ENCODE measurements at places on chromosomes 2 and 18.
A peak's percentile ranks its signal among the peaks of the same experiment; 100 is the strongest.

- DNase-seq, result no peak
These were observed 96.5 kb upstream of the HS6ST1 start for GRCh38 chr2:128414946-128415778.

DNA sequence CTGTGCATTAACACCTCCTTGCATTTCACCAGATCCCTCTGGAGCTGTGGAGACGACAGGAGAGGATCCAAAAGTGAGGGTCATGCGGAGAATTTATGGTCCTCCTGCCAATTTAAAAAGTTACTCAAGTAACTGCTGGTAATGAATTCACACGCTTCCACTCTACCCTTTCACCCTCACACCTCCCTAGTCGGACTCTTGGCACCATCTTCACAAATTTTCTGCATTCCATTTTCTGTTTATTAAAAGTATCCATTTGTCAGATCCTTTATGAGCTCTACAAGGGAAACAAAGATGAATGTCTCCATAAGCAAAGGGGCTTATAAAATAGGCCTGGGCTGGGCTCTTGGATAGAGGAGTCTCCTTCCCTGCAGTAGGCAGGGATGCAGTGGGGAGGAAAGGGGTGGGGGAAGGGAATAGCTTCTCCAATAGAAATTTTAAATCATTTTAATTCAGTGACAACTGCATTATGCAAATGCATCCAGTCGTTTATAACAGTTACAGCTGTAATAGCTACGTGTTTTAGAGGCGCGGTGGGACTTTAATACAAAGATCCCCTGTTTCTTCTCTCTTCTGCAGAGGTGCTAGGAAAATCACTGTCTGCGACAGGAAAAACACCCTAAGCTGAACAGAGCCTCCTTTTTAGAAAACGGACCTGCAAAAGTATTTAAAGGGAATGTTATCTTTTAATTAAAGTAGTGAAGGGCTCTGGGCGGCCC lies 132.2 kb downstream of the EPHA4 start:
- DNase-seq, result no peak

- DNase-seq, result no peak
These were observed 377.4 kb downstream of the LRRTM4 start for GRCh38 chr2:77144772-77145171.

- DNase-seq, result peak; percentile 46
These were observed 533 bp downstream of the HPCAL1 start for GRCh38 chr2:10303181-10303693.

DNA sequence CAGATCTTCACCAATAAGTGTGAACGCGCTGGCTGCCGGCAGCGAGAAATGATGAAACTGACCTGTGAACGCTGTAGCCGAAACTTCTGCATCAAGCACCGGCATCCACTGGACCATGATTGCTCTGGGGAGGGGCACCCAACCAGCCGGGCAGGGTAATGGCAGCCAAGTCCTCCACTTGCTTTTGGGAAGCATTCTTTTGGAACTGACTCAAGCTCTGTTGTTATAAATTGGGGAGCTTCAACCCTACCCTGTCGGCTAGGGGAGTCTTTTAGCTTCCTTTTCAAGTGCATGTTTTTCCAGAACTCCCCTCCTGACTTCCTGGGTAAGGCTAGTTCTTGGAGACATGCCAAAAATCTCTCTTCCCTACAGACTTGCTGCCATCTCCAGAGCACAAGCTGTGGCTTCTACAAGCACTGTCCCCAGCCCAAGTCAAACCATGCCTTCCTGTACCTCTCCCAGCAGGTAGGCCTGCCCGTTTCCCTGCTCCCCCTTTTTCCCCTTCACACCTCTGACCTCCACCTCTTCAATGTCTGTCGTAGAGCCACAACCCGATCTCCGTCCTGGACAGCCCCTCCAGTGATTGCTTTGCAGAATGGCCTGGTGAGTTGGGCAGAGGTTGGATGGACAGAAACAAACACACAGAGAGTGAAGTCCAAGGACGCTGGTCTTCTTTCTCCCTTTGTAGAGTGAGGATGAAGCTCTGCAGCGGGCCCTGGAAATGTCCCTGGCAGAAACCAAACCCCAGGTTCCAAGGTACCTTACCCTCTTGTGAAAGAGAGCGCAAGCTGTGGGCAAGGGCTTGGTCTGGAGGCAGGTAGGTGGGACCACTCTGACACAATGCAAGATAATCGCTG lies 1.5 kb downstream of the ZFAND2B start:
- no peak for DNase-seq

- no peak for DNase-seq
These were observed 102.7 kb upstream of the SMAD2 start for GRCh38 chr18:48032876-48033789.

GRCh38 chr18:38174173-38174572 lies 608.6 kb upstream of the CELF4 start:
- DNase-seq, result no peak

DNA sequence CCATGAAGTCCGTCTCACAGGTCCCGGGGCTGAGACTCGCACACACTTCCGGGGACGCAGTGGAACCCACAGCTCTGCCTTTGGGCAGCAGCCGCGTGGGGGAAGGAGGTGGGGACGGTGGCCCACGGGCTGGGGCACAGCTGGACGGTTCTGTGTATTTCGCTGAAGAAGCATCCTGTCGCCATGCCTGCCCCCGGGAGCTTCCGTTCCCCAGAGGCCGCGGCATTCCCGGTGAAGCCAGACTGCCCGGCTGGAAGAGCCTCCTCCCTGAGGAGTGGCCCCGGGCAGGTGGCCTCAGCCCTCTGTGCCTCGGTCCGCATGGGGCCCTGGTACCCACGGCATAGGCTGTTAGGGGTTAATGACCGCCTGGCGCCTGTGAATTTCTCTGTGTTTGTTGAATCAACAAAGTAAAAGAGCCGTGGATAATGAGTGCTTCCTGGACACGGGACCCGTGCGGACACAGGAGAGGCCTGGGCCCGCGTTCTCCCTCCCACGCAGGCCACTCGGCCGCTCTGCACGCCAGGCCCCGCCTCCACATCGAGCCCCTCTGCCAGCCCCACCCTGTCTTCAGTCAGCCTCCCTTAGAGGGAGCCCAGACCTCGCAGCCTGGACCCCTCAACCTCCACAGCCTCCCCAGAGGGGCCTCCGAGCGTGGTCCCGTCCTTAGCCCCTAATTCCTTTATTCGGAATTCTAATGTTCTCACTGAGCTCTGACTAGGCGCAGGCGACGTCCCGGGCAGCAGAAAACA lies 51.0 kb downstream of the KCNG2 start:
- no peak for DNase-seq

DNA sequence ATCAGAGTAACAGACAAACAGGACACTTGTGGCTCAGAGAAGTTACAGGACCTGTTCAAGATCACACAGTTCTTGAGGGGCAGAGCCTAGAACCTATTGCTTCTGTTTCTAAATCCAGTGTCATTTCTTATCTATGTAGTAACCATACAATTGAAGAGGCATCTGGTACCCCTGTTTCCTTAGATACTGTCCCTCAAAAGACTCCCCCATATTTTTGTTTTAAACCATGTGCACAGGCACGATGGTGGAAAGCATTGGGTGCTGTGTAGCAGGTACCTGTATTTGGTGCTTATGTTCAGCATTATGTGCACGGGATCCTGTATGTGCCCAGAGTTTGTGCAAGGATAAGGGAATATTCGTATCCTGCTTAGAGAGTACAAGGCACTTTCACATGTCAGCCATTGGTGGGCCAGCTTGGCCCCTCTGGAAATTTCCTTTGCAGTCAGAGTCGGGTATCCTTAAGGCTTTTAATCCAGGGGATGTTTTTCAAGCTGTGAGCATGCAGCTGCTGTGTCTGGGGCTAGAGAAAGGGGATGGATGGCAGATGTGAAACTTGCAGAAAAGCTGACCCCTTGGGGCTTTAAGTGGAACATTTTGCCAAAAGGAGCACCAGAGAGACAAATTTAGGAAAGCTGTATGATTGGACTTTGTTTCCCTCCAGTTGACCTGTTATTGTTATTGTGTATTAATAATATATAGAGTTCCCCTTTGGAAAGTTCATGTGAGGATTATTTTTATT lies 2.1 kb downstream of the LBH start:
- DNase-seq, result no peak

DNA sequence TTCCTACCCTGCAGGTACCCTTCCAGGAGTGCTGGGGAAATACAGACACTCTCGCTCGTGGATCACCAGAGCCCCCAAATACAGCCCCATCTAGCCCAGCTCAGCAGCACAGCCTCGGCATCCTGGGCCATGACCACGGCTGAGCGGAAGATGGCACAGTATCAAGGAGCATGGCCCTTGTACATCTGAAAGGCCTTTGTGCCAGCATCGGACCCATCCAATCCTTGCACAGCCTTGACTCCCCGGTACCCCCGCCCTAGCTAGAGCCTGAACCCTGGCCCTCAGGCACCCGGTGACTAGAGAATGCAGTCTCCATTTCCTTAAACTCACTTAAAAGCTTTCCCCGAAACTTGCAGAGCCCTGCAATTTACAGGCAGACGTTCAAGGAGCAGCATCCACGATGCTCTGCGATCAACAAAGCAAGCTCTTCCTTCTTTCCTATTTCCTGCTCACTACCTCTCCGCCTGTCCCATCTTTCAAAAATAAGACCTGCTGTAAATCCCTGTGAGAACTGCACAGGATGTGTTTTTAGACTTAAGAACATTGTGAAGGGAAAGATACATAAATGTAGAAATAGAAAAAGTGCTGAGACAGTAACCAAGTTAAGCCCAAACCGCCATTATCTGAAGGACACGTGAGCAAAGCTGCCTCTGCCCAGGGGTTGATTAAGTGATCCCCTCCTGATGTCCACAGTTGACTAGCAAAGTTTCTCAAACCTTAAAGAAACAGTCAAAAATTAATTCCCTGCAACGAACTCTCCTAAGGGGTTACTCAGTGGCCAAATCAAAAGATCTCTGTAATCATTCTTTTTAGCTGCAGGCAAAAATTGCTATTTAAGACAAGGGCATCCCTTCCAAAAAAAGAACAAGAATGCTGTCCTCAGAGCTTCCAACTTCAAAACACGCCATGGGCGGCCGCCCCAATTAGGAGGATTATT lies 48.5 kb downstream of the ZNF516 start:
- DNase-seq, result no peak

GRCh38 chr2:206797376-206797775 lies 32.0 kb downstream of the FASTKD2 start:
- DNase-seq, result no peak

- no peak for DNase-seq
These were observed 375.5 kb upstream of the SLC8A1 start for GRCh38 chr2:40827392-40827791.

GRCh38 chr2:188609321-188610049 lies 317.8 kb downstream of the GULP1 start:
- no peak for DNase-seq

DNA sequence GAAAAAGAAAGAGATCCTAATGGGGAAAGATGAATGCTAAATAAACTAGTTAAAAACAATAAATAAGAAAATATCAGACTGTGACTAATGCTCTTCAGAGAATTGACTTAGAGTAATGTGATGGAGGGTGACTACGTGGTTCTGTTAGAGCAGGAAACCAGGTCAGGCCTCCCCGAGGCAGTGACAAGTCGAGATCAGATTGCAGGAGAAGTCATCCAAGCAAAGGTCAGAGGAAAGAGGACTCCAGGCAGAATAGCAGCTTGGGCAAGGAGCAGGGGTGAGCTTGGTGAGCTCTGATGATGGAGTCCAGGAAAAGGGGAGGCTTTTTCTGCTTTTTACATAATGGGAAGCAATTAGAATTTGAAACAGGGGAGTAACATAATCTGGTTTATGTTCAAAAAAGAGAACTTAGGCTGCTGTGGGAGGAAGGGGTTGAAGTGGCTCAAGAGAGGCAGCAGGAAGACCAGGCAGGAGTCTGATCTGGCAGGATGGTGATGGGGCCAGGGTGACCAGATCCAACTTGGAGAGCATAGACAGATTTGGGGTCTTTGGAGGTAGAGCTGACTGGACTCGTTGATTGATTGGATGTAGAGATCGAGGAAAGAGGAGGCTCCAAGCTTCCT lies 27.3 kb upstream of the ITGB6 start:
- DNase-seq, result no peak

DNA sequence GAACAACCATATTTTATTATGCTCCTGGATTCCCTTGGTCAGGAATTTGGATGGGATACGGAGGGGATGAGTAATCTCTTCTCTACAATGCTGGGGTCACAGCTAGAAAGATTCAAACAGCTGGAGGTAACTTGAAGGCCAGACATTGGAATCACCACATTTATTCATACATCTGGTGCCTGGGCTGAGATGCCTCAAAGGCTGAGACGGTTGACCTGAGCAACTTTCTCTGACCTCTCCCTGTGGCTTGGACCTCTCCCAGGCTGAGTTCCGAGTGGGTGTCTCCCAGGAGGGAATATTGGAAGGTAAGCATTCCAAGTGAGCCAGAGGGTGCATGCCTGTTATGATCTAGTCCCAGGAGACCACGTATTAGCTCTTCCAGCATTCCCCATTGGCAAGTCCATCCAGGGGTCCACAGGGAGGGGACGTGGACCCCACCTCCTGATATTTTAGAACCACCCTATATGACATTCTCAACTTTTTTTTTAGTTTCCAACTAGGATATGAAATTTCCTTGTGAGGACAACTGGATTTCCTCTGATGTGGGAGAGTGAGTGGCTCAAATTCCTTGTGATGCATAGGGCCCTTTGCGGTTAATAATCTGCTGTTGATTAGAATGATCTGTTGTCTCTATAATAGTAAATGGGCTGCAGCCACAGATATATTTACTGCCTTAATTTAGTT lies 101.8 kb downstream of the MRPS9 start:
- DNase-seq, result no peak

DNA sequence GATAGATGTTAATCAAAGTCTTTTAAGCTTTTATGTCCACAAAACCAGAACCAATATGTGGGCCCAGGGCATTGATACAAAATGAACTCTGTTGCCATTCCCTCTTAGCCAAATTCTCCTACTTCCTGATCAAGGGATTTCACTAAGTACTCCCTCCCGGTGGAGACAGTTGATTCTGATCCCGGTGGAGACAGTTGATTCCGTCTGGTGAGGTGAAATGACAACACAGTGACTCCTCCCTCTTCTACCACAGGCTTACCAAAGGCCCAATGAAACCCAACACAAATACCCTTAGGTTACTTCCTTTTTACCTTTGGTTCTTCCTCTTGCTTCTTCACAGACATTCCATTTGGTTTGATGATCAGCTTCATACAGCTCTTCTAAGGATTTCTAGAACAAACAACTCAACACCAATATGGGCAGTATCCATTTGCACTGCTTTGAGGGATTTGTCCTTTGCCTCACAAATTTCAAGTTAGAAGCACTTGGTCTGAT lies 153.8 kb downstream of the IKZF2 start:
- DNase-seq, result no peak

DNA sequence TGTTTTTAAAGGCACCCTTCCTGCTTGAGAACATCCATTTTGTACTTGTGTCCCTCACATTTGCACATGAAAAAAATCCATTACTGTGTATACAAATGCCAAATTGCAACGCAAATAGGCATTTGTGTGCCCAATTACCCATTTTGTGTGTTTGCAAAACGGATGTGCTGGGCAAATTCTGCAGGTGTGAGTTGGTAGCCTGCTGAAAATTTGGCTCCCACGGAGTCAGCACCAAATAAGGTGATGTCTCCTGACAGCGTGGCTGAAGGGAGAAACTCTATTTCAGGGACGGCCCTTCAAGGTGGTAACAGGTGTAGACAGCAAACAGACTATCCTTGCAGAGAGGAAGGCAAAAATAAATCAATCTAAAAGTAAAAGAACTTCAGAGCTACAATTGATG lies 661.1 kb downstream of the BCL11A start:
- no peak for DNase-seq

All from stimulated activated naive CD4-positive, alpha-beta T cell (primary cell).